ENCODE measurements at places on chromosomes 6 and 20. TPM values are rescaled to one million over a fixed set of nuclear protein-coding genes. Genes with fewer than 3 reads are reported as not detected.

Gene NTSR1
- 0.74 TPM for total RNA-seq

Gene MAP7
- 35.1 TPM for total RNA-seq

Gene FAM209A
- total RNA-seq: 1.6 TPM

Gene RALGAPA2
- total RNA-seq: 53.2 TPM

- DNase-seq: no peak
- no peaks in the 10 kb centered on the region for H3K27me3 ChIP-seq
- no peaks in the 10 kb centered on the region for H3K36me3 ChIP-seq
- no peaks in the 10 kb centered on the region for H3K4me1 ChIP-seq
- H3K4me3 ChIP-seq: no peak overlapping the region
- H3K27ac ChIP-seq: no peak overlapping the region
These were observed 79.7 kb downstream of the JARID2 start for GRCh38 chr6:15325540-15325955.

DNA sequence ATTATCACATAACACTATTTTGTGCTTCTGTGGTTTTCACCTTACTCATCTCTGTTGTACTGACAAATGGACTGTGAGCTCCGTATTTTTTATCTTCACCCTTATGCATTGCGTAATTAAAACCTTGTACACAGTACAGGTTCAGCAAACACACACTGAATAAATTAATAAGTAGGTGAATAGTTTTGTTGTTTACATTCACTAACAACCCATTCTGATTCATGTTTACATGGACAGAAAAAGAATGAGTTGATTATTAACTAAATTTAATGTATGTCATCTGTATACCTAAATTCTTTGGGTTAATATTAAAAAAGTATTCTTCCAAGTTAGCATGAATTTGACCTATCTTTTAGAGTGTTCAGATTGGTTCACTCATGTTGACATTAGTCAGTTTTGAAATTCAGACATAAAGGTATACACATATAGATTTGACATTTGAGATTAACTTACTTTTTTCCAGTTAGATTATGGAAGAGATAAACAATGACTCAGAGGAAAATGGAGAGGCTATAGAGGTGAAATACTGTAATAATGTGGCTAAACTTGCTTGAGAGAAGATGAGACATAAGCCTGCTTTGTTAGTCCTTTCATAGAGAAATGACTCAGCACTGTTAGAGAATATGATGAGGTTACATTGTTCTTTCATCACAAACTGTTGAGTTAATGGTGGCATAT is 541.7 kb upstream of the FLRT3 start:
- no peak for DNase-seq
- no peak overlapping the region for H3K27ac ChIP-seq
- H3K27me3 ChIP-seq: no peaks in the 10 kb centered on the region

DNA sequence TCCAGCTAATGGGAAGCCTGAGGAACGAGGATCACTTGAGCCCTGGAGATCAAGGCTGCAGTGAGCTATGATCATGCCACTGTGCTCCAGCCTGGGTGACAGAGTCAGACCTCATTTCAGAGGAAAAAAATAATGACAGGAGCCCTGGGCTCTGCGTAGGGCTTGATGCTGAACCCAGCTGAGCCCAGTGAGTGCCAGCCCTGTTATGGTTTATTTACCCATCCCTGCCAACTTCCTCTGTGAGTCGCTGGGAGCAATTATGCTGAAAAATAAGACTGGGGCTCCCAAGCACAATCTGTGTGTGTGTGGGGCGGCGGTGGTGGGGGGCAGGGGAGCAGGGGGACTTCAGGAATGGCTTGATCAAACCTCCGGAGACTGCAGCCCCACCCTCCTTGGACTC is 75.9 kb upstream of the PMEPA1 start:
- no peak overlapping the region for H3K4me3 ChIP-seq
- H3K36me3 ChIP-seq: no peaks in the 10 kb centered on the region
- DNase-seq: no peak
- H3K27ac ChIP-seq: peak overlapping the region; percentile 50
- no peaks in the 10 kb centered on the region for H3K4me1 ChIP-seq

- H3K36me3 ChIP-seq: no peaks in the 10 kb centered on the region
- no peak overlapping the region for H3K4me3 ChIP-seq
- no peaks in the 10 kb centered on the region for H3K4me1 ChIP-seq
- no peaks in the 10 kb centered on the region for H3K27me3 ChIP-seq
- no peak for DNase-seq
- no peak overlapping the region for H3K27ac ChIP-seq
These were observed 19.9 kb downstream of the SLC13A3 start for GRCh38 chr20:46631212-46631869.

DNA sequence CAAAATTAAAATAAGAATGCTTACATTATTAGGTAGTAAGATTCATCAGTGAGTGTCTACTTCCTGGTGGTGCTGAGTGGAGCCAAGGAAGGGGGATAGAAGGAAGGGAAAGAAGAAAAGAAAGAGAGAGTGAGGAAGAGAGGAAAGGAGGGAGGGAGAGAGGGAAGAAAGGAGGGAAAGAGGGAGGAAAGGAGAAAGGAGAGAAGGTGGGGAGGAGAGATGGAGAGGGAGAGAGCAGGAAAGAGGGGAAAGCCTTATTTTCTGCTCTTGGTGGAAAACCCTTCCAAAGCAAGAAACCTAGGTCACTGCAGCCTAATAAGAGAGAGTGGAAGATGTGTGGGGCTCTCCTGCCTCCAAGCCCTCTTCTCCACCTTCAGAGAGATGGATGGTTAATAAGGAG is 90.2 kb upstream of the EEF1E1 start:
- H3K4me1 ChIP-seq: no peaks in the 10 kb centered on the region
- H3K4me3 ChIP-seq: no peak overlapping the region
- H3K27me3 ChIP-seq: peaks cover 8% of the 10 kb centered on the region
- no peak for DNase-seq
- no peak overlapping the region for H3K27ac ChIP-seq

DNA sequence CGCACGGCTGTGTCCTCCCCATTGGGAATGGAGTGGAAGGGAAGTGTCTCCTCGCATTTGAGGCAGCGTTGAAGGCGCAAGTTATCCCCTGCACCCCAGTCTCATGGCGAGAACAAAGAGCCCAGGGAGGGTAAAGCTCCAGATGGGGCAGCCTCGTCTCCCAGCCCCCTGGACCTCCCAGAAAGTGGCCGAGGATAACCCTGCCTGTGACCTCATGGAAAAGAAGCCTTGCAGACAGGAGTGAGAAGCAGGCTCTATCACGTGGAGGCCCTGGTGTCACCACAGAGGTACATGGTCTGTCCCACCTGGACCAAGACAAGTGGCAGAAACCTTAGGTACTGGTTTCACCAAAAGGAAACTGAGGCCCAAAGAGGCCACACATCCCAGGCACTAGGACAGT is 134.8 kb upstream of the RPS6KA2 start:
- no peaks in the 10 kb centered on the region for H3K27me3 ChIP-seq

DNA sequence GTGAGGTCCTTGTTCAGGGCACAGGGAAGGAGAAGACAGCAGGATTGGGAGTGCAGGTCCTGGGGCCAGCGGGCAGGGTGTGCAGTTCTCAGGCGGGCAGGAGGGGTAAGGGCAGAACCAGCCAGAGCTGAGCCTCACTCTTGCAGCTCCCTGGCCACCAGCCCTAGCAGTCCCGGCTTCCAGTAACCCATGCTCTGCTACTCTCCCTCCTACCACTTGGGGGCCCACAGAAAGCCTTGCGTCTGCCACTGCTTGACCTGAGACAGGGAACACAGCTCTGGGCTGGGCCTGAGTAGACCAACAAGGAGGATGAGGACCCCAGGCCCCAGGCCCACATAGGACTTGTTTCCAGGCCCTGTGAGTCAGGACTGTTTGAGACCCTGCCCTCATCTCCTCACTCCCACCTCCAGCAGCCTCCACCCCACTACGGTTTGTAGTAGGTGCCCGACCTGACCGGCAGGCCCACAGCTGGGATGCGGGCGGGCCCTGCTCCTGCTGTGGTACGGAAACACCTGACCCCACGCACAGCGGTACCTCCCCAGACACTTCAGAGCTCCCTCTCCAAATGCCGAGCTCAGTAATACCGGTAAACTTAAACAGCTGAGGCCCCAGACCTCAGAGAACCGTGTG is 39.2 kb downstream of the KCNK5 start:
- H3K27ac ChIP-seq: no peak overlapping the region
- no peak overlapping the region for H3K4me3 ChIP-seq
- H3K27me3 ChIP-seq: no peaks in the 10 kb centered on the region
- DNase-seq: no peak

GRCh38 chr6:168496997-168497331 is 56.0 kb downstream of the SMOC2 start:
- no peaks in the 10 kb centered on the region for H3K4me1 ChIP-seq
- H3K4me3 ChIP-seq: no peak overlapping the region
- H3K27ac ChIP-seq: no peak overlapping the region
- no peaks in the 10 kb centered on the region for H3K36me3 ChIP-seq

GRCh38 chr20:43536817-43537440 is 21.9 kb upstream of the SGK2 start:
- H3K4me3 ChIP-seq: no peak overlapping the region
- H3K4me1 ChIP-seq: no peaks in the 10 kb centered on the region
- H3K27me3 ChIP-seq: no peaks in the 10 kb centered on the region
- H3K36me3 ChIP-seq: no peaks in the 10 kb centered on the region
- DNase-seq: no peak
